ENCODE measurements at places on chromosomes 5 and 9.
A peak's percentile ranks its signal among the peaks of the same experiment; 100 is the strongest.

DNA sequence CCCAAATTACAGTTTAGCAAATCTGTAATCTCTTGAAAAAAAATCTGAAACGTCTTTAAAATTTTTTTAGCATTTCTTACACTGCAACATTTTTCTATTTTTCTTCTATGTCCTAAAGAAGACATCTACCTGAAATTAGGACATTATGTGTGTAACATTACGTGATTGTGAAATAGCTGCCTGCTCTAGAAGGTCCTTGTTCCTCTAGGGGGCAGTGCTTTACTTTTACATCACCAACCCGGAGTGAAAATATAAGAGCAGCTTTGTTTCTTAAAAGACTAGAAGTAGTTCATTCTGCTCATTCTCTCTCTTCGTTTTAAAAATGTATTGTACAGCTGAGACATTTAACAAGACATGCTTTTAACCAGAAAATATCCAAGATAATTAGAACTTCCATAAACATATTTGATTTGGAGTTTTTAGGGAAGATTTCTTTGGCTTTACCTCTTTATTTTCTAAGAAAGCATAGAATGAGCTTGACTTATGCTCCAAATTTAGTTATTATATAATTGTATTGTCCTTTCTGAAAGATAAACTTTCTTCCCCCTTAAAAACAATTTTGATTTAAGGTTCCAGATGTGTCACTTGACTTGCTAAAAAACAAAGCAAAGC, 48.1 kb upstream of the RIOK2 start:
- peak; percentile 52 for DNase-seq

DNA sequence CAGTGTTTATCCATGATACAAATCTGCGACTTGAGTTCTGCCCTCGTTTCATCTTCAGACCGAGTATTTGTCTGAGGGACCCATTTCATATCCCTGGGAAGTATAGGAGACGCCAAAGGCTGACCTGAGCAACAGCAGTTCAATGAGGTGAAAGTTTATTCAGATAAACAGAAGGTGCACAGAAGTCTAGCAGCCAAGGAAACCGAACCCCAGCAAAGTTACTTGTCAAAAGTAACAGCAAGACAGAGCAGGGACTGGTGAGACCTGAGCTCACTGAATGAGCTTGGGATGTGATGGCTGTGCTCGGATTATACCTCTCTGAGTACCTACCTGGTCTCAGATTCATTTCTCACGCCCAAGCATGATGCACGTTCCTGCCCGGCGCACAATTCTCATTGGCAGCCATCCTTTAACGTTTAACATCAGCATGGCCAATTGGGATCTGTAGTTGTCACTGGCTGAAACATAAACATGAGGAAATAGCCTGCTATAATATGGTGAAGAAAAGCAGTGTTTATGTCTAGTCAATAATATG, 599 bp downstream of the LYRM7 start:
- DNase-seq = no peak

DNA sequence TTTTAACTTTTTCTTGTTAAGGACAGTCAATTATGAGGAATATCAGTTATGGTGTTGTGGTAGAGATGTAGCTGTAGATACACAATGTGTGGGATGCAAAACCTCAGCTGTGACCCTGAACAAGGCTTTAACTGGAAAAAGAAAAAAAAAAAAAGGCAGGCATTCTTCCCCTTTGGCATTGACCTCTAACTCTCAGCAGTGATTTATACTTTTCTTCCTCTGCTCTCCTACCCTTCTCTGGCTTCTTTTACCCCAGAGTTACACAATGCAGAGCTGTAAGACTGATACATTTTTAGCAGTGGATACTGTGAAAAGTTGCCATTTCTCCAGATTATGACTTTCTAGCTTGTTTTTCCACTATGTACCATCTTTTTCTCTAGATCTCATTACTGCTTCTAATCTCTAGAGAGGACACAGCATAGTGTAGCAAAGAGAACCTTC, 2.0 kb downstream of the CTNNAL1 start:
- DNase-seq = no peak

- DNase-seq = no peak
Observed at GRCh38 chr9:92299116-92299515, 5.6 kb upstream of the IARS1 start.

DNA sequence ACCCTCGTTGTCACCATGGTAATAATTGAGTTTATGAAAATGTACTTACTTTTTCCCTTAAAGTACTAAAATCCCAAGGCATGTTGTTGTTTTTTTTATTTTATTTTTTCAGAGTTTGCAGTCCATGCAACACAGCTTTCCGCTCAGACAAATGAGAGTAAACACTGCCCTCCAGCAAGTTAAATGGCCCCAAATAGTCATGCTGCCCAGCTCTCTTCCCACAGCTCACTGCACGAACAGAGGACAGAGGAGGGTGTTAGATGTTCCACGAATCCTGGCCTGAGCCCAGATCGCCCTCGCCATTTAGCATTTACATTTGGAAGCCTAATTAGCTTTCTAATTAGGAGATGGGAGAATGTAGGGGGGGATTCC, 1.9 kb downstream of the NIM1K start:
- DNase-seq = no peak

- DNase-seq = no peak
Observed at GRCh38 chr5:28729067-28729466, 1690.7 kb upstream of the CDH9 start.

DNA sequence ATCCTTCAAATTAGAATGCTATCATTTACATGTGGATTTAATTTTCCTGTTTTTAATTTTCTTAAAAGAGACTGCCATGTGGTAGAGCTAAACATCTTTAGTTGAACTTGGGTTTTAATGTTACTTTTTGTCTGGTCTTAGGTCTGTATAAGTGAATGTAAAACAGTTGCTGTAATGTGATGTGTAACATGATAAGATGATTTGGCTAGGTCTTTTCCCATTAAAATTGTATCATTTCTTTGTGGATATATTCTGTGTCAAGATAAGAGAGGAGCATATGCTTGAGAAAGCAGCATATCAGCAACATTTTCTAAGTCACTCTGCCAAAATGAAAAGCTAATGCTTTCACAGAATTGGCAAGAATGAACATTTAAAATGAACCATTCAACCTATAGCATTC, 18.5 kb downstream of the TMEM167A start:
- no peak for DNase-seq

GRCh38 chr9:32954642-32955041, 46.8 kb downstream of the APTX start:
- DNase-seq = peak; percentile 10

Measured in skeletal muscle cell (primary cell).